ENCODE measurements at places on chromosomes 3 and 15.
A peak's percentile ranks its signal among the peaks of the same experiment; 100 is the strongest.

GRCh38 chr15:101611007-101611406 is 41.2 kb downstream of the TM2D3 start:
- DNase-seq: no peak

DNA sequence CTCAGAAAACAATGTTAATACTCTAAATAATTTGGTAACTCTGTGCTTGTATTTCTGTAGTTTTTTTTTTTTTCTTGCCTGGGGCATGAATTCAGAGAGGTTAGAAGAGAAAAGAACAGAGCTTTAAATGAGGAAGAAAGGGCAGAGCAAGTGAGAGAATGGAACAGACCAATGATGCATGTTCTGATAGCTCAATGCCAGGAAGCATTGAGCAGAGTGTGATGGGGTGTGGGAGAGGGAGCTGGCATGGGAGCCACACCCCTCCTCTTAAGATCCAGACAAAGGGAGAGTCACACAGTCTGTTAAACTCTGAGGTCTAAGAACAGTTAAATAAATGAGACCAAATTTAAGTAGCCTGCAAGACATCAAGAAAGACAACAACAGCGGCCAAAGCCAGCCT is 538.6 kb downstream of the TUSC7 start:
- no peak for DNase-seq

- DNase-seq: peak; percentile 97
Observed at GRCh38 chr3:41961751-41962679, at the start of gene ULK4. ULK4 (minus strand) TSS chr3:41962103; CDS start chr3:41954759, 7,344 bp downstream.

DNA sequence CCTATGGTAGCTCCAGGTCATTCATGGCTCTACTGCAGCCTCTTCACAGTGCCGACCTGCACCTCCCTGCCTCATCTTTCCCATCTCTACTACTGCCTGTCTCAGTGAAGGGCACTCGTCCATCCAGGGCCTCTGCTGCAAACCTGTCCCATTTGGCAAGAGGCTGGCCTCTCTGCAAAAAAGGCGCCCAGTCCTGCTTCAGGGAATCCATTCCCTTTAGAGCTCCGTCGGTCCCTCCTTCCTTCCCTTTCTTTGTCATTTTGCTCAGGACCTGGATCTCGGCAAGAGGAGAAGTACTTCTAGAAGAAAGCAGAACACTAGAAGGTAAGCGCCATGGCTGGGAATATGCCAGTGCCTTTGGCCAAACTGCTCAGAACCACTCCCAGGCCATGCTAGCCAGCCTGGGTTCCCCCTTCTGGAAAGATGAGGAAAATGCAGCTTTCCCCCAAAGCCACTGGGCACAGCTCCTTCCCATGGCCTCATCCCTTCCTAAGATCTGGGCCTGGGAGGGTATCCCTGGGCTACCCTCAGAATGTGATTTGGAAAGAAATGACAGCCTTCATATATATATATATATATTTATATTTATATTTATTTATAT is 6.4 kb upstream of the ISL2 start:
- no peak for DNase-seq

- DNase-seq: no peak
Observed at GRCh38 chr15:39581242-39581792, 438 bp downstream of the THBS1 start.

DNA sequence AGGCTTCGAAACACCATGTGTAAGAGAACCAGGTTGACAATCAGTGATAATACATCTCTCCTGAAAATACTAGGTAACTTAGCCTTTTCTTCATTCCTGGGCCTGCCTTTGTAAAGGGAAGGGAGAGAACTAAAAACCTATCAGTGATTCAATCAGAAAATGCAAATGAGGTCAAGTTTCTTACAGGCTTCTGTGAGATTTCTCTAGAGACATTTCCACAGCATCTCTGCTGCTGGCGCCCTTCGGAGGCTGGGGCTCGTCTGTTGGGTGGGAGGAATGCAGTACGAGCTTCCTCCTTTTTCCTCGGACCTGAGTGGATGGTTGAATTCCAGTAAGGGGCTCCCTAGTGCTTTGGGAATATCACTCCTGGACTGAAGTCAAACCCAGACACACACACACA is 340.4 kb upstream of the ICE2 start:
- no peak for DNase-seq

- no peak for DNase-seq
Observed at GRCh38 chr15:71136793-71137518, 21.7 kb downstream of the THSD4 start.

- no peak for DNase-seq
Observed at GRCh38 chr3:62436785-62437184, 63.4 kb upstream of the FEZF2 start.

- no peak for DNase-seq
Observed at GRCh38 chr3:45736707-45737106, 47.5 kb downstream of the SACM1L start.

- no peak for DNase-seq
Observed at GRCh38 chr15:31401282-31401681, 74.6 kb downstream of the KLF13 start.

DNA sequence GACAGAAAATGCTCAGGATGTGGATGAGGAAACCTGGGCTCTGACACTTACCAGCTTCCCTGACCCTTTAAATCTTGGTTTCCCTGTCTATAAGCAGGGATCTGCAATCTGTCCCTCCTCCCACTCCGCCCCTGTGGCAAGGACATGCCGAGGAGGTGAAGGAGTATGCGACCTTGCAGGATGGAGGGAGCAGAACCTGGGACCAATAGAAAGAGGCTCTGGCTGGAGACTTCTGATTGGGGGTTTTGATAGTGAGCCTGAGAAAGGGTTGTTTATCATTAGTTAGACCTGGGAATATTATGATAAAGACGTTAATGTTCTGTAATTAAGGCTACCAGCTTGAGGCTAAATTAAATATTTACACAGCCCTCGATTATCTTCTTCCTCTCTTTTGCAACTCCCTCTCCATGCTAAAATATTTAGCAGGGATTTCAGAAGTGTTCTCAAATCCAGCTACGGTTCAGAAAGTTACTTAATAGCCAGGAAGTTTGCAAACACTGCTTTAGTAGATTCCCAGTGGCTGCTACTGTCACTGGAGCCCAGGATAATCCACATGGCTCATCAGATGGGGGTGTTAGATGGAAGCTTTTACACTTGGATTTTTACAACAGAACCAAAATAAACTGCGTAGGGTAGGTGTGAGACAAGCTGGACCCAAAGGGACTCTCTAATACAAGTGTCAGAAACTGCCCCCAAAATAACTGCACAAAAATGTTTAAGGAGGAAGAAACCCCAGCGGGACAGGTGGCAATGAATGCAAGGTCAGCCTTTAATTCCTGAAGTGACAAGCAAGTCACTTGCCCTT is 9.2 kb upstream of the PAQR5 start:
- DNase-seq: peak; percentile 60

DNA sequence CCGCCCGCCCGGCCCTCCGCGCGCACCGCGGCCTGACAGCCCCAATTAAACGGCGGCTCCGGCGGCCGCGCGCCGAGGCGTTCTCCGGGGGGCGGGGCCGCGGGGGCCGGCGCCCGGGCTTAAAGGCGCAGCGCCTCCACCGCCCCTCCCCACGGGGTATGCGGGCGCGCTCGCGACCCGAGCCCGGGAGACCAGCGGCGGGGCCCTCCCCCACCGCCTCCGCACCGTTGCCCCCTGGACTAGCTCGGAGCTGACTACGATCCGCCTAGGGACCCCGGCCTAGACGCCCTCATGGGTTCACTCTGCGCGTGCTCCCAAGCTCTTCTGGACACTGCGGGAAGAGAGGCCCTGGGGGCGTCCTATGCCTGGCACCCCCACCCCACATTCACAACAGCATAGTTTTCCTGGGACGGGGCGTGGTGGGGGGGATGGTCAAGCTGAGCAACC is at the start of gene DUSP7:
TSS of gene DUSP7 (minus strand) at position 51 of the 447 bp plus-strand sequence. CDS start 205 bp downstream, outside the sequence.
- DNase-seq: peak; percentile 91

GRCh38 chr3:149026718-149027117 is 35.4 kb downstream of the GYG1 start:
- no peak for DNase-seq

GRCh38 chr15:44713006-44713966 is 2.0 kb downstream of the B2M start:
- no peak for DNase-seq

DNA sequence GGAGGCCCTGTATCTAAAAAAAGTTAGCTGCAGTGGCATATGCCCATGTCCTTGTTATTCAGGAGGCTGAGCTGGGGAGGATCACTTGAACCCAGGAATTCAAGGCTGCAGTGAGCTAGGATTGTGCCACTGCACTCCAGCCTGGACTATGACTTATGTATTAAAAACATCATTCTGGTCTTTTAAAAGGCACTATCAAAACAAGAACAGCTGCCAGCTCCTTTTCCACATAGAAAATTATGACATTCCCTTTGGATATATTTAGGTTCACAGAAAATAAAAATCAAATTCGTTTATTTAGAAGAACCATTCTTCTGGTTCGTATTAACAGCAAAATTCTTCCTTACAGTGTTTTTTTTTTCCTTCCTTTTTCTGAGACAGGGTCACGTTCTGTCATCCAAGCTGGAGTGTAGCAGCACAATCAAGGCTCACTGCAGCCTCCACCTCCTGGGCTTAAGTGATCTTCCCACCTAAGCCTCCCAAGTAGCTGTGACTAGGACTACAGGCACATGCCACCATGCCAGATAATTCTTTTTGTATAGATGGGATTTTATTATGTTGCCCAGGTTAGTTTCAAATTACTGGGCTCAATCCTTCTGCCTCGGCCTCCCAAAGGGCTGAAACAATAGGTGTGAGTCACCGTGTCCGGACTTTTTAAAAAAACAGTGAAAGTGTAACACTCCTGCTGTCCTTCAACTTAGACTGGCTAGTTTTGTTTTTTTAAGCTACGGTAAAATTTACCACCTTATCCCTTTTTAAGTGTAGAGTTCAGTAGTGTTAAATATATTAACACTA is 13.9 kb downstream of the ICE2 start:
- no peak for DNase-seq

GRCh38 chr15:39948817-39949216 is 14.9 kb downstream of the EIF2AK4 start:
- no peak for DNase-seq

- no peak for DNase-seq
Observed at GRCh38 chr15:92810418-92811138, 89.5 kb upstream of the CHD2 start.

DNA sequence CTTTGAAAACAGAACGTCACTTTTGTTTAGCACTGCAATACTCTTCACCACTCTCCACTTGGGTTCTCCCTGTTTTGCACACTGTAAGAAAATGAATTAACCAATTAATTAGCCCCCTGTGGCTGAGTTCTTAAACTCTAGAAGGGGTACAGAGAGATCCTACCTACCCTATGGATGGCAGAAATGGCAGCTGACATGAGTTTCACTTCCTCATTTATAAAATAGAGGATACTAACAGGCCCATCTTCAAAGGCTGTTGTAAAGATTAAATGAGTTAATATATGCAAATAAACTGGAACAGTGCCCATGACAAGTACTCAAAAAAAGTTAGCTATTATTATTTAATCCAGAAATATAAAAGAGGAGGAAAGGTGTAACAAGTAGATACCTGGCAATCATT is 36.9 kb downstream of the SUCLG2 start:
- no peak for DNase-seq

GRCh38 chr15:42031198-42031915 is 10.5 kb upstream of the PLA2G4E start:
- DNase-seq: peak; percentile 12

GRCh38 chr3:14370720-14371572 is 31.5 kb upstream of the SLC6A6 start:
- no peak for DNase-seq

DNA sequence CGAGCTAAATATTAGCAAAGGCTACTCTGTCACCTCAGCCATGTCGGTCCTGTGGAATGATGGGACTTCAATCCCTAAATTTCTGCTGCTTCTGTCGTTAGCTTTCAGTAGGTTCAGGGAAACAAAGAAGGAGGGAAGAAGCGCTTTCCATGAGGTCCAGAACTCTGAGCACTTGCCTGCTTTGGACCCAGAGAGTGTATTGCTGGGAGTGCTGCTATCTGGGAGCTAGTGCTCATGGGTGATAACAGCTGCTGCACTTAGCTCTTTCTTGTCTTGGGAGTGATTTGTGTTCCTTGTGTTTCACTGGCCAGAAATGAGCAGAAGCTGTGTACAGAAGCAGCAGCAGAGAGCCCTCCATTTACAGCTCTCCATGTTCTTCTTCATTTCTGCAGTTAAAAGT is 369.8 kb downstream of the DIPK2A start:
- no peak for DNase-seq

DNA sequence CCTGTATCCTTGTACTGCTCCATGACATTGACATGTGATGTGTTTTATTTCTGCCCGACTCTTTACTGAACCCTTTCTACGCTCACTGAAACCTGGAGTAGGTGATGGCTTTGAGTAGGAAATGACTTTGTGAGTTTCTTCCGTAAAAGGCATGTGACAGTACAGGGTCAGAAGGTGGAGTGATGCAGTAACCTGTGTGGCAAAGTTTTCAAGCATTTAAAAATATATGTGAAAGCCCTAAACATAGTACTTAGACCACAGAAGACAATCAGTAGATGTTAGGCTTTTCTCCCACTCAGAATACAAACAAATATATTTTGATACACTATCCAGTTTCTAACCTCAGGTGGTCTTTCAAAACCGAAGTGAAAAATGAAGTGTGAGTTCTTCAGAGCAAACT is 31.3 kb upstream of the SACM1L start:
- DNase-seq: no peak

DNA sequence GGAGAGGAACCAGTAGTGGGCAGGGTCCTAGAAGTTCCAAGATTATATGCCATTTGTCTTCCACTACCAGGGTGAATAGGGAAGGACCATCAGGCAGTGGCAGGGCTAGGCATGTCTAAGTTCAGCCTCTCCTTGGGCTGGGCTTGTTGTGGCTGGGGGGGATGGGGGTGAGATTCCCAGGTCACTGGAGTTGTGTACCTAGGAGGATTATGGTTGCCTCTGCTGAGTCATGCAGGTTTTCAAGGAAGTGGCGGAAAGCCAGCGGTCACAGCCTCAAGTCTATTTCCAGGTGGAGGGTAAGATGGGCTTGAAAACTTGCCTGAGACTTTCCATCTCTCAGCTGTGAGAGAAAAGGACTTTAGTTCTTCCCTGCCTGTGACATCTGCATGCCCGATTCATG is 1407.1 kb downstream of the SI start:
- DNase-seq: no peak

DNA sequence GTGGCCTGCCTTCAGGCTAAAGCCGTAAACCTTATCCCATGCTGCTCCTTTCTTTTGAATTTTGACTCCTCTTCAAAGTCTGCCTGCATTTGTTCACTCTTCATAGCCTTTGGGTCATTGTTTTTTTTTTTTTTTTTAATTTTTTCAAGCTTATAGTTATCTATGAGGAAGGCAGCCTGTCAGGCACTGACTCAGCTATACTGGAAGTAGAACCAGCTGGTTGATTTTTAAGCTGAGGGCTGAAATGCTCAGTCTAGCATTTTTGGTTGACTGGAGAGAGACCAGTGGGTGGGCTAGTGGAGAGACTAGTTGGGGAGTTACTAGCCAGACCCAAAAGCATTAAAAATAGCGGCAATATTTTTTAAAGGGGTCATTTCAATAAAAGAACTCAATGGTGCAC is 44.1 kb downstream of the C3orf20 start:
- no peak for DNase-seq

DNA sequence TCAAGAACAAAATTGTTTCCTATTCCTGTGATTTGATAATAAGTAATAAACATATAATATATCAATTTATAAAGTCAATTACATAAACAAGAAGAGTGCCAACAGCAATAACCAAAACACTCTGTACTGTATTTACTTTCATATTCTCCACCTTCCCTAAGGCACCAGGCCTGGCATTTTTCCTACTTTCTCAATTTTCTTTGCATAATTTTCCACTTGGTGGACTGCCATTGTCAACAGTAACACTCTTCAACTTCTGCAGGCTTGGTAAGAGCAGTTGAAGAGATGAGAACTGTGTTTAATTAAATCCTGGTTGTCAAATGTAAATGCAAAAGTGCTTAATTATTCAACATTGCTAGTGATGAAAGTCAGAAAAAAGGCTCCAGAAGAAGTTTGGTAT is 229.8 kb upstream of the PLSCR5 start:
- no peak for DNase-seq
